NCI-H1417 treated with DMSO at 0.1 percent for 48 hours (cell line): ENCODE measurements at places on chromosomes 13 and 19.

GRCh38 chr13:75469047-75469446, 12.9 kb downstream of the TBC1D4 start:
- DNase-seq: no peak

- peak; percentile 16 for DNase-seq
Observed at GRCh38 chr13:77565635-77566034, 30.1 kb downstream of the SCEL start.

GRCh38 chr13:40113643-40114304, 458.3 kb downstream of the COG6 start:
- no peak for DNase-seq

DNA sequence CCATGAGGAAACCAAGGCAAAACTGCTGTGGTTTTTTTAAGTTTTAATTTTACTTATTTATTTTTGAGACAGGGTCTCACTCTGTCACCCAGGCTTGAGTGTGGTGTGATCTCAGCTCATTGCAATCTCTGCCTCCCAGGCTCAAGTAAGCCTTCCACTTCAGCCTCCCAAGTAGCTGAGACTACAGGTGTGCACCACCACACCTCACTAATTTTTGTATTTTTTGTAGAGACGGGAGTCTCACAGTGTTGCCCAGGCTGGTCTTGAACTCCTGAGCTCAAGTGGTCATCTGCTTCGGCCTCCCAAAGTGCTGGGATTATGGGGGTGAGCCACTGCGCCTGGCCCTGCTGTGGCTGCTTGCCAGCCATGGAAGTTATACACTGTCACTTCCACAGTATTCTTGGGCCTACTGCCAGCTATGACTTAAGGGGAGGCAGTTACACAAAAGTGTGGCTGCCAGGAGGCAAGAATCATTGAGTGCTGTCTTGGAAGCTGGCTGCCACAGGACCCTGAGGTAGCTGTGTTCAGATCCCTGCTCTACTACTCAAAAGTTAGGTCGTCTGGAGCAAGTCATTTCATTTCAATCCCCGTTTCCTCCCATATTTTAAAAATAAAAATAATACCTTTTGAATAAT, 12.7 kb downstream of the FARP1 start:
- DNase-seq: no peak

GRCh38 chr19:48393559-48394330, at the start of gene GRIN2D:
GRIN2D (plus strand) TSS chr19:48393668; CDS start chr19:48398393, 4,725 bp downstream.
- DNase-seq: no peak

- DNase-seq: no peak
Observed at GRCh38 chr19:49069026-49069425, 3.5 kb downstream of the KCNA7 start.

DNA sequence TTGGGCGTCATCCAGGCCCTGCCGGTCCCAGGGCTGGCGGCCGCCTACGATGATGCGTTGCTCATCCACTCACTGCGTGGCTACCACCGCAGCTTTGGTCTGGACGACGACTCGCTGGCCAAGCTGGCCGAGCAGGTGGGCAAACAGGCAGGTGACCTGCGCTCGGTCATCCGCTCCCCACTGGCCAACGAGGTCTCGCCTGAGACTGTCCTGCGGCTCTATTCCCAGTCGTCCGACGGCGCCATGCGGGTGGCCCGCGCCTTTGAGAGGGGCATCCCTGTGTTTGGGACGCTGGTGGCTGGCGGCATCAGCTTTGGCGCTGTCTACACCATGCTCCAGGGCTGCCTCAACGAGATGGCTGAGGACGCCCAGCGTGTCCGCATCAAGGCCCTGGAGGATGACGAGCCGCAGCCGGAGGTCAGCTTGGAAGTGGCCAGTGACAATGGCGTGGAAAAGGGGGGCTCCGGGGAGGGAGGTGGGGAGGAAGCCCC, 3.5 kb downstream of the IRGC start:
- no peak for DNase-seq

- DNase-seq: no peak
Observed at GRCh38 chr13:68261105-68261504, 1031.0 kb upstream of the PCDH9 start.

DNA sequence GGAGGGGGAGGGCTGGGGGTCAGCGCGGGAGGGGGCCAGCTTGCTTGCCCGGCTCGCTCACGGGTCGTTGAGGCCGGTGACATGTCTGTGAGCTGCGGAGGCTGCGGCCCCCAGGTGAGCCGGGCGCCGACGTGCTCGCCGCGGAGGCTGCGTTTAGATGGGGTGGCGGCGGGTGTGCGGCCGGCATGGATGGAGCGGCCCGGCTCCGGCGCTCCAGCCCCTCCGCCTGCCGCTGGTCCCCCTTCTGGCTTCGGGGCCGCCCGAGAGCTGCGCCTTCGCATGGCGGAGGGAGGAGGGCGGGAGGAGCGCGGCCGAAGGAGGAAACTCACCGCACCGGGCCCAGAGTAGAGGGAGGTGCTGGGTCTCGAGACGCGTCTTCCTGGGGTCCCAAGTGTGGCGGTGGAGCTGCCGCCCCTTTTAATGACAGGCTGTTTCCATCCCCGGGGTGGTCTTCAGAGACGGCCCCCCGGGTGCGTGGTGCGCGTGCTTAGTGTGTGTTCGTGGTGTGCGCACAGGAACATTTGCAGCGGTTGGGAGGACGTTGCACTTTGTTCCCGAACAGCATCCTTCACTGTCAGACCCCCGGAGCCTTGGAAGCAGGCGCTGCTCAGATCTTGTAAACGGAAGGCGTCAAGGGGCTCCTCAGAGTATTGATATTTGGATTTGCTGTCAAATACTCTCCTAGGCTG, at the start of gene AKAP11:
TSS of gene AKAP11 (plus strand) at position 38 of the 689 bp plus-strand sequence. CDS start 14,197 bp downstream, outside the sequence.
- DNase-seq: no peak

- no peak for DNase-seq
Observed at GRCh38 chr13:20077086-20077485, 83.8 kb downstream of the GJA3 start.

- no peak for DNase-seq
Observed at GRCh38 chr13:106533943-106534638, 1.4 kb downstream of the EFNB2 start.

DNA sequence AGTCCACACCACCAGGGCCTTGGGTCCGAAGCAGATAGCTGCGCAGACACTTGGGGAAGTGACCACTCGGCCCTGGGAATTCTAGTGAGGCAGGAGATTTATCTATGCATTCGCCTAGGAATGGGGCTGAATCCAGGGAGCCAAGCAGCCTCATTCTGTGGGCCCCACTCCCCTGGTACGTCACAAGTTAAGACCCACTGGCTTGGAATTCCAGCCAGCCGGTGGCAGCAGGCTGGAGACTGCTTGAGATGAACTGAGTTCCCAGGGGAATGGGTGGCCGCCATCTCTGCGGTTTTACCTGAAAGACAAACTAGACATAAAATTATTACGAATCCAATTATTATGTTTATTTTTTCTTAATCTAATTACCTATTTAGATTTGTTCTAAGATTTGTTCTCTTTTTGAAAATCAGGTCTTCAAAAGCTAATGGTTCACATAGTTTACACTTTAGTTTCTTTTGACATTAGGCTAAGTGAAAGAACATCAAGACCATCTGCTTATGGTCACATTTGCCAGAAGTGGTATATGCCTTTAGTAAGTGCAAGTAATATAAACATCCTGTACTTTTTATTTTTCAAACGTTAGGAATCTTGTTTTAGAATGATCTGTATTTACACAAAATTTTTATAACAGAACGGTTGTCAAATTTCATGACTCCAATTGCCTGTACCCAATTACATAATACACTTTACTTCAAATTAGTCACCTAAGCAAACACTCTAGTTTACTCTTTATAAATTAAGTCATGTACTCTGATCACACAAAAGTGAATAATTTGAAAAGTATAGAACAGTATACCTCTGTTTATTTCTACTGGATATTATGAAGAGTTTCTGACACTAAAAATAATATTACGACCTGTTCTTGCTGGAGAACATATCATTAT, 74.4 kb downstream of the SLITRK6 start:
- peak; percentile 58 for DNase-seq

- no peak for DNase-seq
Observed at GRCh38 chr19:15591796-15592195, 23.2 kb upstream of the CYP4F8 start.

- DNase-seq: no peak
Observed at GRCh38 chr19:5801796-5802619, 2.9 kb upstream of the NRTN start.

GRCh38 chr19:1270213-1270853, 1.2 kb downstream of the CIRBP start:
- DNase-seq: no peak

DNA sequence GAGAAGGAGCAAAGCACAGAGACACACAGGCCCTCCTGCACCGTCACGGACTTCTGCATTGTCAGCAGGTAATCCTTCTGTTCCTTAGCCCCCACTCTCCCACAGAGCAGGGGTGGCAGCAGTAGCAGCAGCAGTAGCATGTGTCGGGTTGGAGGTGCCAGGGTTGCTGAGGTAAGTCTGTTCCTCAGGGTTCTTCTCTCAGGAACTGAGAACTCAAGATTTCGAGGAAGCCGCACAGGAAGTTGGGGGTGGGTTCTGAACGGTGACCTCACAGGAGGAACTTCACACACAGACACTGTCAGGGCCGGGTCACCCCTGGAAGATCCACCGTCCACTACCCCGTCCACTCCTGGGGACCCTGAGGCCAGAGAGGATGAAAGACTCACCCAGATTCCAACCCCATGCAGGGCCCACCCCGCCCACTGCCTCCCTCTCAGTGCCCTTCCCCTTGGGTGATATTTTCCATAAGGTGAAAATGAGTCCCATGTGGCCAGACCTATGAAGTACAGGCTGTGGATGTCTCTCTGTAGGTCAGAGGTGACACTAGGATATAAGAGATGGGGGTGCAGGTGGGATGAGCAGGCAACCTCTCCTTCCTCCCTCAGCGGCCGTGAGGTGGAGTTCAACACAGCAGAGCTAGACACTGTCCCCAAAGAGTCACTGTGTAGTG, at the start of gene SIGLEC12:
TSS of gene SIGLEC12 (minus strand) at position 207 of the 670 bp plus-strand sequence. CDS start at position 140, 67 bp downstream.
- DNase-seq: no peak

DNA sequence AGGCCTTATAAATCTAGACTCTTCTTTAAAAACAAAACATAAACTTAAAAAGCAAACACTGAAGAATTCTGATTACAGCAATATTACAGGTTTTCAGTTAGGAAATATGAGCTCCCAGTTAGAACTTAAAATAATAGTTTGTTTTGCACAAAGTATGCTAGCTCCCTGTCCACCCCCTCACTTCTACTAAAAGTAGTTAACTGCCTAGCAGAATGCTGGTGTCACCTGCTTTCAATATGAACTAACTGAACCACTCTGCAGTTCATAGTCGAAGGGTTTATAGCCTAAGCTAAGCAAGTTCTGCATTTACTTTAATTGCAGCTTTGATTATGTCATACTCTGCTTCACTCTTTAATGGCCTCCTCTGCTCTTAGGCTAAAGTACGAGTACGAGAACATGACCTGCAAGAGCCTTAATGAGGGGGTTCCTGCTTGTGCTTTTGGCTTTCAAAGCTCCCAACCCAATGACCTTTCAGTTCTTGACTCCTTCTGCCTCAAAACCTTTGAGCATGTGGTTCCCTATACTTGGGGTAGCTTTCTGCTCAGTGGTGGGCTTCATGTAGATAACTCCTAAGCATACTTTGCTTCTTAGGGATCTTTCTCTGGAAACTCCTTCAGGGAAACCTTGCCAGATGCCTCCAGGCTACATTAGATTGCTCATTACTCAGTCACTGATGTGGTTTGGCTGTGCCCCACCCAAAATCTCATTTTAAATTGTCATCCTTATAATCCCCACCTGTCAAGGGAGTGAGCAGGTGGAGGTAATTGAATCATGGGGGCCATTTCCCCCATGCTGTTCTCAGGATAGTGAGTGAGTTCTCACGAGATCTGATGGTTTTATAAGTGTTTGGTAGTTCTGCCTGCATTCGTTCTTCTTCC, 278.9 kb upstream of the ARGLU1 start:
- DNase-seq: no peak

- DNase-seq: no peak
Observed at GRCh38 chr19:2271234-2272103, 10.5 kb downstream of the PEAK3 start.

DNA sequence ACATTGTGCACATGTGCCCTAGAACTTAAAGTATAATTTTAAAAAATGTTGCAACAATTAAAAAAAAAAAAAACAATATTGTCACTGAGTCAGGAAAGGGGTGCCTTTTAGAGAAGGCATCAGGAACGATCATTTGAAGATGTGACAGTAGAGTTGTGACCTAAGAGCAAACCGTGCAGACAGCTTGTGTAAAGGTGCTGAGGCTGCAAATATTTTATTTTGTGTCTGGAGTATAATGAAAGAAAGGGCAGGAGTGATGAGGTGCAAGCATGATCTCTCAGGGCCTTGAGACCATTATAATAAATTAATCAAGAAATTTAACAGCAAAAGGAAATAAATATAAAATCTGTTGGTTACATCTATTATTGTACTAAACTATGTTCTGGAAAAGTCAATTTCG, 1219.7 kb downstream of the OLFM4 start:
- DNase-seq: no peak

DNA sequence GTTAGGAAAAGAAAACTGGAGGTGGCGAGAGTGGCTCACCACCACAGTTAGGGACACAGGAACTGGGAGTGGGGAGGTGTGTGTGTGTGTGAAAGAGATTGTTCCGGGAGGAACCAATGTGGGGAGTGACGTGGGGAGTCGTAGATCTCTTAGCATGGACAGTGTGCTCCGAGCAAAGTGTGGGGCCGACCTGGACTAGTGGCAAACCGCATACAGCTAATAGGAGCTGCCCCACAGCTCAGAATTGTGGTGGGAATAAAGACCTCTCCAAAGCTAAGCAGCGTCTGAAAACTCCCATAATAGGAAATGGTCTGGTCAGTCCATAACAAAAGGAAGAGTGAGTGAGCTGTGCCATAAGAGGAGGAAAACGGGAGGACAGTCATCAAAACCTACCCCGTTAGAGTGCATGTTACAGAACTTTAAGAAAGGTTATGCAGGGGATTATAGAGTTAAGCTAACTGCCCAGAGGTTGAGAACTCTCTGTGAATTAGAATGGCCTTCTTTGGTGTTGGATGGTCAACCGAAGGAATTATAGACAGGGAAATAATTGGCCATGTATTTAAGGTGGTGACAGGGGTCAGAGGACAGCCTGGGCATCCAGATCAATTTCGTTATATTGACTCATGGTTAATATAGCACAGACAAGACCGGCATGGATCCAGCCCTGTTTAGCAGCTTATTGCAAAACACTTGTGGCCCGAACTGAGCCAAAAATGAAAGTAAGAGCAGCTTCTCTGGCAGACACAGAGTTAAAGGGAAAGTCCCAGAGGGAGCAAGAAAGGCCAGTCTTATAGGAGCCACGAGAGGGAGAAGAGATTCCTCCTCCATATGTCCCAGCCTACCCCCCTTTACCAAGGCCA, 8.9 kb upstream of the SLC15A1 start:
- DNase-seq: no peak

GRCh38 chr19:55119053-55119452, 1.6 kb upstream of the PPP1R12C start:
- DNase-seq: no peak
